Frontal cortex (tissue), 4 donors: ENCODE measurements at places on chromosomes 4 and X. TPM values are rescaled to one million over a fixed set of nuclear protein-coding genes. Genes with fewer than 3 reads are reported as not detected.

DNA sequence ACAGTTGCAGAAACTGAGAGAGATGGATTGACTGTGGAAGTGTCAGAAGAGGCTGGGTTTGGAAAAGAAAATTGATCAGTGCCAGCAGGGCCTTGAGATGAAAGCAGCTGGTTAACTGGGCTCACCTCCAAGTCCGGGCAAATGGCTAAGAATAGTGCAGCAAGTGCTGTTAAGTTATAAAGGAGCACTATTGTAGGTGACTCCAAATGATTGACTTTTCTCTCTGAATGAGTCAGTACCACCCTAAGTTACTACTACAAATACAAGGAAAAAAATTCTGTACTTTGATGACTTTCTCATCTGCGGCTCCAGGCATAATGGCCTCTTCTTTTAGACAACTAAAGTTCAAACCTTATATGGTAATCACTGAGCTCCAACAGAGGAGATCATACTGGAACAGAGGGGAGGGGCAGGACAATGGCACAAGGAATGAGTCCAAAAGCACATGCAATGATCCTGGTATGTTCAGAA is 733.4 kb upstream of the INTU start:
- DNase-seq = no peak

DNA sequence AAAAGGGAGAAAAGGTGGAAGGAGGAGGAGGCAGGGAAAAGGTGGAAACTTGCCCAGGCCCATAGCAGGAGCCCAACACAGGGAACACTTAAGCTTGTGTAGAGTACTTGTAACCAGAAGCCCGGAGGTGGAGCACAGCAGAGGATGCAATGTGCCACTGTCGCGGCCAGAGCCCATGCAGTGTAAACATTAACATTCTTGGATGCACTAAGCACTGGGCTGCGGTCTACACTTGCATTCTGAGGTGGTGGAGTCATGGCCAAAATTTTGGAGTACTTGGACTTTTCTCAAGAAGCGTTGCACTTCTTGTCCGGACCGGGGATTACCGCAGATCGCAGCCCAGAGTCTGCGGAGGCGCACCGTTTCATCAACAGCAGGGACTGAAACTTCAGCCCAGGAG is 4.5 kb upstream of the RHOXF1 start:
- no peak for DNase-seq

- no peak for DNase-seq
These were observed 1.8 kb upstream of the GPM6A start for GRCh38 chr4:175813821-175814220.

DNA sequence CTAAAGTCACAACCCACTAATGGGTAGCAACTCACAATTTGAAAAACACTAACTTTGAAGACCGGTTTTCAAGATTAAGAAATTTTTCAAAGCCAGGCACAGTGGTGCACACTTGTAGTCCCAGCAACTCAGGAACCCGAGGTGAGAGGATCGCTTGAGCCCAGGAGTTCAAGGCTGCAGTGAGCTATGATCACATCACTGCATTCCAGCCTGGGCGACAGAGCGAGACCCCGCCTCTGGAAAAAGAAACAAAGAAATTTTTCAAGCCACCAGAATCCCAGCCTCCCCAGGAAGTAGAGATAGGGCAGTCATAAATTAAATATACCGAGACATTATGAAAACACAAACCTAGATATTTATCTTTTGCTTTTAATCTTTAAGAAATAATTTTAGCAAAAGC is 13.0 kb downstream of the SMARCA1 start:
- DNase-seq = no peak

DNA sequence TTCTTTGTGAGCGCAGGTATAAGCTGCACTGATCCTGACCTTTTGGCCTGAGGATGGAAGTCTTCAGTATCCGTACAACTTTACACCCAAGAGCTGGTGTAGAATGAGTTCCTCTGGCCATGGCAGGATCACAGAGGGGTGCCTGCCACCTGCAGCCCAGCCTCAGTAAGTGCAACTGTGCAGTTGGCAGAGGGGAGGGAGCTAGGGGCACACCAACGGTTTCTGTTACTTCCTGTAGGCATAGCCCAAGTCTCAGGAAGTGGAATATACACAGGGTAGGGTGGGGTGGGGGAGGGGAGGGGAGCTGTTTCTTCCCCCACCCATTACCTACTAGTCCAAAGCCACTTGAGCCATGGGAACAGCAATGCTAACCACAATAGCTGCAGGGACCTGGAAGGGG is 85.4 kb upstream of the GBA3 start:
- DNase-seq = no peak

DNA sequence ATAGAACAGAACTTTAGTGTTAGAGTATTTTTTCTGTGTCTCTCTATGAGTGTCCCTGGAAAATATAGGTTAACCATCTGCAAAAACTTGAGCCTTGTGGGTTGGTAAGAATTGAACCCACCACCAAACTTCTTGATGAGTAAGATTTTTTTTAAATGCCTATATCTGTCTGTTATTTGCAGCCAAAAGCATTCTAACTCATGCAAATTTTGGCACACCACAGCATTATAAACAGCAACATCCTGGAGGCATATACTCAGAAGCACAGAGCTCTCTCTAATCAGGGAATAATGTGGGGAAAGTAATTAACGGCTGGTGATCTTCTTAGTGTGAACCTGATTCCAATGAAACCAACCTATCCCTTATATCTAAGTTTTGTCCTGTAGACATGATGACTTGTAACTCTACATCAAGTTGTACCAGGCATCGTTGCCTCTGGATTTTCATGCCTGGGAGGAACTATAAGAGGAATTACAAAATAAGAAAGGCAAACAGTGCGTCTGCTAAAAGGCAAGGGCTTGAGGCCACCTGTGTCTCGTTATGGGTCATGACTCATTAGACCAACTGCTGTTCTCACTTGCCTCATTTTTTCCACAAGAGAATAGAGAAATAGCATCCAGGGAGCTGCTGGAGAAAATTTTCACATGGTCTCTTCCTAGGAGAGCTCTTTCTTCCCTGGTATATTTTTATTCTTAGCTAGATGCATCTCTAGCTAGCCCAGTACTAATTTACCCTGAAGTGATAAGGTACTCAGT is 202.4 kb downstream of the CHIC2 start:
- DNase-seq = no peak

- no peak for DNase-seq
These were observed 32.2 kb downstream of the UNC5C start for GRCh38 chr4:95516528-95517017.

DNA sequence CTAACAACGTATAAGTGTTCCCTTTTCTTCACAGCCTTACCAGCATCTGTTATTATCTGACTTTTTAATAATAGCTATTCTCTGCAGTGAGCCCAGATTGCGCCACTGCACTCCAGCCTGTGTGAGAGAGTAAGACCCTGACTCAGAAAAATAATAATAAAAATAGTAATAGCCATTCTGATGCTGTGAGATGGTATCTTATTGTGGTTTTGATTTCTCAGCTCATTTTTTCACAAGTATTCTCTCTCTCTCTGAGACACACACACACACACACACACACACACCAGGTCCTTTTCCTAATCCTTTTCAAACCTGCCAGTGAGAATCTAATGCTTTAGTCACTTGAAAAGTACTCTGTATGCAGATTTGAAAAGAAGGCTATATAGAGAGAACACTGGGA is 89.8 kb downstream of the CHIC2 start:
- DNase-seq = no peak

DNA sequence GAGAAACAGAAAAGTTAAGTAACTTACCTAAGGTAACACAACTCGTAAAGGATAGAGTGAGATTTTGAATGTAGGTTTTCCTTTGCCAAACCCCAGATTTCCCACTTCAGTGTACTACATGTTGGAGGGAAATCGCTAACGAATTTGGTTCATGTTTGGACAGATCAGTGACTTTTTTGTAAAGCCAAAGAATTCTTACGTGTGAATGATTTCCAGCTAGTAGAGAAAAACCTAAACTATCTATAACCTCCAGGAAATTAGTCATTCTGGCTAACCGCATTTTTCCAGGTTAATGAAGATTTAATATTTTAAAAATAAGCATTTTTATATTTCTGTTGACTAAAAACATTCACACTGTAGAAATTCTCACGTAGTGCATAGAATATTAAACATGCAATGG is 7.2 kb downstream of the TENM3 start:
- no peak for DNase-seq

DNA sequence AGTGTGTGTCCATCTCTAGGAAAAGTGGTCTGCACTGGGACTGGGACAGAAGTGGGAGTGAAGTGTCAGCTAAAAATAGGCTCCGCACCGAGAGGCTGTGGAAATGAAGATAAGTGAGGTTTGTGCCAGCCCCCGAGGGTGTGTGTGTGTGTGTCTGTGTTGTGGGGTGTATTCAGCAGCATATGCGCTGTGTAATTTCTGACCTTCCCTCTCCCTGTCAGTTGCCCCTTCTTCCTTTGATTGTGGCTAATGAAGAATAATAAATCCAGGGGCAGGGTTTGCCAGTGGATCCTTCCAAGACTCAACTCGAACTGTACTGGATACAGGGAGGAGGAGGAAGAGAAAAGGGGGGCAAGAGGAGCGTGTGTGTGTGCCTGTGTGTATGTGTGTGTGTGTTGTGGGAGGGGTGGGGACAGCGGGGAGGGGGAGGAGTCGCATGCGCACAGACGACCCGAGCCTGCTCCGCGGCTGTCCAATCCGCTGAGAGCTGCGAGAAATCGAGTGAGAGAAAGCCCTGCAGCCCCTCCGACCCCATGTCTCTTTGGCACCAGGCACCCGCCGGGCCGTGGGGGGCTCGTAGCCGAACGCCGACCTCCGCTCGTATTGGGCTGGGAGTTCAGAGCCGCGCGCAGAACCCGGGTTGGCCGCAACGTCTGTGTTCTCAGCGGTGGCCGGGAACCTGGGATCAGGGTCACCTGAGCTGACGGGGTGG is 916 bp upstream of the POU4F2 start:
- DNase-seq = no peak

DNA sequence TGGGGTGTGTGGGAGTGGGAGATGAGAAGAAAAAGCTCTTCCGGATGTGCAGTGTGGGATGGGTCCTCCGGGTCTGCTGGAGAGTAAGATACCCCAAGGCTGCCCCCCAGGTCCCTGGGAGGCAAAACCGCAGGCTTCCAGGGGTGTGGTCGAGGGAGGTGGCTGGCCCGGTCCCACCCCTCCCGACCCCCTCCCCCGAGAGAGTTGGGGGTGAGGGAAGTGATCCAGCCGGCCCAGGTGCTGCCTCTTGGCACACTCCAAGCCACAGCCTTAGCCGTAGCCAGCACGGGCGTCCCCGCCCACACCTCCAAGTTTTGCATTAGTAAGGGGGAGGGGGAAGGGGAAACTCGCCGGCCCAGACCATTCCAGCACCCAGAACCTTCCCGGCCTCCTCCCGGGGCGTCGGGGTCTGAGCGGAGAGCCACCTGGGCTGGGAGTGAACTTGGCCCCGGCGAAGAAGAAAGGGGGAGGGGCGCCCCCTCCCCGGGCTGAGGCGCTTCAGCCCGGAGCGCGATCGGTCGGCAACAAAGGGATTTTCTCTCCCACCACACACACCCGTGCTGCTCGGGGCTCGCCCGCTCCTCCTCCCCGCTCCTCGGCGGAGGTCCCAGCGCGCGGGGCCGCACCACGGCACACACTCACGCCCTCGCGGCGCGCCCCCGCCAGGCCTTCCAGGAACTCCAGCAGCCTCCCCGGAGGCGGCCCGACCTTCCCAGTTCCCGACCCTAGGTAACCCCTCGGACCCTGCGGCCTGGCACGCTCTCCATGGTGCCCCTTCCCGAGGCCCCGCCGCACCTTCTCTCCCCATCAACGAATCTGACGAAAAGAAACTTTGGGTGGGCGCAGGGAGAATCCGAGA is 14.4 kb downstream of the BCOR start:
- DNase-seq = no peak

DNA sequence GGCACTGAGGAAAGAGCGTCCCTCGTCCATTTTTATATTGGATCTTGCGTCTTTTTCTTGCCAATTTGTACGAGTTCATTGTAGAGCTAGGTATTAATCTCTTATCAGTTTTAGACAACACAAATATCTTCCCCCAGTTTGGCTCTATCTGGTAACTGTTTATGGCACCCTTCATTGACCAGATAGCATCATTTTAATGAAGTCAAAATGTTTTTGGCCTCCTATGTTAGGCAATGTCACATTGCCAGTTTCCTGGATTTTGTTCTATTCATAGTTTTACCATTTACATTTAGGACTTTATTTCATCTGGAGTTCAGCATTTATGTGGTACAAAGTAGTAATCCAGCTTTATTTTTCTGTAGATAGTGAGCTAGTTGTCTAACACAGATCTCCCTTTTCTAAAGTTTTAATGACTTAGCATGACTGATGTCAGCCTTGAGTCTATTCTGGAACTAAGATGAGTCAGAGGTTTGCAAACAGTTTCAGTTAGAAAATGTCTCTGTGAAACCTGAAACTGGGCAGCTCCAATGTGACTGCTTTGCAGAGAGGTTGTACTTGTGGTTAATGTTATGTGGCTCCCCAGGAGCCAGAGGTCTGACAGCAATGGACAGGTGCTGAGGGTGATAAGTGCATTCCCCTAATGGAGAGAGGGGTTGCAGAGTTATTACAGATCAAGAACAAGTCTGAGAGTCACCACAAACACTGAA is 5.3 kb upstream of the STBD1 start:
- DNase-seq = peak; percentile 19

- no peak for DNase-seq
These were observed 18.0 kb downstream of the PPEF1 start for GRCh38 chrX:18725310-18725943.

DNA sequence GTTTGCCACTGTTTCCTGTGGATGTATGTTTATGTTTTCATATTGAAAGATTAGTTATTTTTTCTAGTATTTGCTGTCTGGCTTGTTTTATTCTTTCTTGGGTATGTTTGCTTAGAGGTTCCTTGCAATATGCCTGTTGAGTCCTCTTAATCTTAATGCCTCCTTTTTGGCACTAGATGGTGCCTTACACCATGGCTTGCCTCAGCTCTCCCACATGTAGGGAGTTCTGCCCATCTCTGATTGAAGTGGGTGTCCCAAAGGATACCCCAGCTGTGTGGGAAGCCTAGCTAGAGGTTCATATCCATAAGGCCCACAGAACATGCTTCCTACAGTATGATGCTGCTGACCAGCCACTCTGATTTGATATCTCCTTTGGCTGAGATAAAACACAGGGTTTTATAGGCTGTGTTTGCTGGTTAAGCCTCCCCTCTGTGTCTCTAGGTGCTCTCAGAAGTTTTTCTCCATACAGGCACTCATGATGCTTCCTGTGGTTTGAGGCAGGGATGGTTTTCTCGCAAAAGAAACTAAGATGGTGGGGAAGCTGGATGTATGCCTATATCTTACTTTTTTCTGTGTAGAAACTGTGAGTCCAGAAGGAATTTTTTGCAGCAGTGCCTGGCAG is 162.4 kb downstream of the ASB9 start:
- no peak for DNase-seq

GRCh38 chrX:41603596-41603995 is 85.2 kb upstream of the GPR34 start:
- no peak for DNase-seq

GRCh38 chr4:6571608-6572007 is 3.4 kb upstream of the MAN2B2 start:
- no peak for DNase-seq

GRCh38 chr4:71405791-71406190 is 67.0 kb downstream of the SLC4A4 start:
- no peak for DNase-seq

The PROM1 gene
- total RNA-seq = 87.6 TPM

The CYTL1 gene
- total RNA-seq = 0.82 TPM

The TCEAL4 gene
- total RNA-seq = 54.2 TPM

The TRPC5OS gene
- total RNA-seq = not detected

The GJB1 gene
- not detected for total RNA-seq

The MAGEA11 gene
- not detected for total RNA-seq

The IGFBP7 gene
- total RNA-seq = 26.1 TPM

The HS3ST1 gene
- total RNA-seq = 6.9 TPM

The CT55 gene
- not detected for total RNA-seq

The GUCY1B1 gene
- total RNA-seq = 66.9 TPM
